Neural crest cell (in vitro differentiated cells): ENCODE measurements at places on chromosomes 12 and 14.

- no peak for DNase-seq
- no peak overlapping the region for H3K27ac ChIP-seq
- peaks cover 5% of the 10 kb centered on the region for H3K36me3 ChIP-seq
- no peak overlapping the region for H3K4me3 ChIP-seq
- no peaks in the 10 kb centered on the region for H3K27me3 ChIP-seq
These were observed 240.9 kb downstream of the BCAT1 start for GRCh38 chr12:24708043-24708442.

- H3K27me3 ChIP-seq: no peaks in the 10 kb centered on the region
- no peak overlapping the region for H3K27ac ChIP-seq
- peaks cover 8% of the 10 kb centered on the region for H3K4me1 ChIP-seq
- DNase-seq: no peak
- peaks cover 21% of the 10 kb centered on the region for H3K36me3 ChIP-seq
These were observed 69.4 kb downstream of the SLC38A6 start for GRCh38 chr14:61050417-61050816.

- peak; percentile 58 for DNase-seq
- peak overlapping the region; percentile 71 for H3K4me3 ChIP-seq
- H3K4me1 ChIP-seq: peaks cover 20% of the 10 kb centered on the region
- H3K27me3 ChIP-seq: peaks cover 47% of the 10 kb centered on the region
These were observed 36.9 kb downstream of the BCL11B start for GRCh38 chr14:99234961-99235571.

DNA sequence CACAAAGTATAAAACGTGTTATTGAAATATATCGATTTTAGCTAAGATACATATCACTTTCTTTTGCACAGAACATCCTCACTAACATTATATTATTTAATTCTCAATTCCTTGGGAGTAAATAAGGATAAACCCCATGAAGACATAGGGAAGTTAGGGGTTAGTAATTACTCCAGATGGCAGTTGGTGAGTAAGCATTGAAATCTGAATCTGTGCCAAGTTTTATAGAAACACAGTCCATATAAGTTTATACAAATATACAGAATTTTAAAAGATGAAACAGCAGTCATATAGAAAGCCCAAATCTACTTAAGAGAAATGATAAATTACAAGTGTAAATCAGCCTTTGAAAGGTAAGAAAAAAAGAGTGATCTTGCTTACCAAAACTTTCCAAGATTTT is 200.4 kb upstream of the SYT10 start:
- H3K27ac ChIP-seq: no peak overlapping the region
- no peak for DNase-seq
- peaks cover 5% of the 10 kb centered on the region for H3K27me3 ChIP-seq
- no peaks in the 10 kb centered on the region for H3K4me1 ChIP-seq

GRCh38 chr14:68181519-68182326 is 362.1 kb downstream of the RAD51B start:
- H3K27me3 ChIP-seq: no peaks in the 10 kb centered on the region
- no peaks in the 10 kb centered on the region for H3K36me3 ChIP-seq
- peaks cover 11% of the 10 kb centered on the region for H3K4me1 ChIP-seq
- H3K27ac ChIP-seq: no peak overlapping the region
- H3K4me3 ChIP-seq: no peak overlapping the region

DNA sequence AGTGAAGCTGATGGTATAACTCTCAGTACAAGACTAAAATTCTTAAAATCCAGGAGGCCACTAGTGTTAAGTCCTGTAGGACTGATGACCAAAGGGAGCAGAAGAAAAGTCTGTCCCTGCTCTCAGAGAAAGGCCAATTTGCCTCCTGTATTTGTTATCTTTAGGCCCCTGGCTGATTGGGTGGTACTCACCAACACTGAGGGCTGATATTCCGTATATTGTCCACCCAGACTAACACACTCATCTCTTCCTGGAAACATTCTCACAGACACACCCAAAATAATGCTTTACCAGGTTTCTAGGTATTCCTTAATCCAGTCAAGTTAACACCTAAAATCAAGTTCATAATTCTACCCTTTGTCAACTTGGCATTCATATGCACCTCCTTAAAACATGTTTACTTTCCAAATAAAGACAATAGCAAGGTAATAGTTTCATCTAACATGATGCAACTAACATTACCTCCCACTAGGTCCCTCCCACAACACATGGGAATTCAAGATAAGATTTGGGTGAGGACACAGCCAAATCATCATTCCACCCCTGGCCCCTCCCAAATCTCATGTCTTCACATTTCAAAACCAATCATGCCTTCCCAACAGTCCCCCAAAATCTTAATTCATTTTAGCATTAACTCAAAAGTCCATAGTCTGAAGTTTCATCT is 84.3 kb downstream of the EGLN3 start:
- H3K27me3 ChIP-seq: no peaks in the 10 kb centered on the region
- H3K4me1 ChIP-seq: no peaks in the 10 kb centered on the region
- no peak for DNase-seq
- no peaks in the 10 kb centered on the region for H3K36me3 ChIP-seq
- peak overlapping the region; percentile 30 for H3K27ac ChIP-seq

DNA sequence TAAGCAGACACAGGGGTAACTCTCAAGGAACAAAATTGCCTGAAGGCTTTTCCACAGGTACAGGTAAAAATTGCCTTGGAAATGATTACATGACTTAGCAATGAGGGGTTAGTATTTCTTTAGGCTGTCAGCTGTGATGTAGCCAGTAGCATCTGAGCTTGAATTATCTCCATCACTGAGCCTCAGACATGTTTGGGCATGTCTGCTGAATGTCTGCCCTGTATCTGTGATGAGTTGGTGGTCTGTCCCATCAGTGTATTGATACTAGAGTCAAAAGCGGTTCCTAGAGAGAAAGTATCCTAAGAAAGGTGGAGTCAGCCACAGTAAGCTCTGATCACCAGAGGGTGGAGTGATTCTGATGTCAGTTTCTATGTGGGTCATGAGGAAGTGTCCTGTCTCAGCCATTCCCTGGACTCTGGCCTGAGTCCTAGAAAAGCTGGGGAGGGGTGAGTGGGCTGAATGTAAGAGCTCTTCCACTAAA is 16.3 kb downstream of the AKAP6 start:
- no peaks in the 10 kb centered on the region for H3K27me3 ChIP-seq
- no peaks in the 10 kb centered on the region for H3K36me3 ChIP-seq
- H3K4me3 ChIP-seq: no peak overlapping the region
- DNase-seq: no peak
- H3K4me1 ChIP-seq: peaks cover 23% of the 10 kb centered on the region
- H3K27ac ChIP-seq: no peak overlapping the region

DNA sequence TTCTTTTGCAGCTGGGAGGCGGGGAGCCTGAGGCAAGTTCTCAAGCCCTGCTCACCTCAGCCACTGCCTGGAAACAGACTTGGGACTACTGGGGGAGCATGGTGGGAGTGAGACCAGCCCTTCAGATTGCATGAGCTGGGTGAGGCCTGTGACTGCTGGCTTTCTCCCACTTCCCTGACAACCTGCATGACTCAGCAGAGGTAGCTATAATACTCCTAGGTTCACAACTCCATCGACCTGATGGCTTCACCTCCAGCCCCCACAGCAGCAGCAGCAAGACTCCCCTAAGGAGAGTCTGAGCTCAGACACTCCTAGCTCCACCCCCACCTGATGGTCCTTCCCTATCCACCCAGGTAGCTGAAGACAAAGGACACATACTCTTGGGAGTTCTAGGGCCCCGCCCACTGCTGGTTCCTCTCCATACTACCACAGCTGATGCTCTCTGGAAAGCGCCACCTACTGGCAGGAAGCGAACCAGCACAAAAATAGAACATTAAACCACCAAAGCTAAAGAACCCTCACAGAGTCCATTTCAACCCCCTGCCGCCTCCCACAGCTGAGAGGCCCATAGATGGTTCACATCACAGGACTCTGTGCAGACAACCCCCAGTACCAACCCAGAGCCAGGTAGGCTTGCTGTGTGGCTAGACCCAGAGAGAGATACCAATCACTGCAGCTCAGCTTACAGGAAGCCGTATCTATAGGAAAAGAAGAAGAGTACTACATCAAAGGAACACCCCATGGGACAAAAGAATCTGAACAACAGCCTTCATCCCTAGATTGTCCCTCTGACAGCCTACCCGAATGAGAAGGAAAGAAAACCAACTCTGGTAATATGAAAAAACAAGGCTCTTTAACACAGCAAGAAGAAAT is 68.7 kb downstream of the RPAP3 start:
- peaks cover 68% of the 10 kb centered on the region for H3K36me3 ChIP-seq
- H3K4me1 ChIP-seq: no peaks in the 10 kb centered on the region
- H3K4me3 ChIP-seq: no peak overlapping the region

DNA sequence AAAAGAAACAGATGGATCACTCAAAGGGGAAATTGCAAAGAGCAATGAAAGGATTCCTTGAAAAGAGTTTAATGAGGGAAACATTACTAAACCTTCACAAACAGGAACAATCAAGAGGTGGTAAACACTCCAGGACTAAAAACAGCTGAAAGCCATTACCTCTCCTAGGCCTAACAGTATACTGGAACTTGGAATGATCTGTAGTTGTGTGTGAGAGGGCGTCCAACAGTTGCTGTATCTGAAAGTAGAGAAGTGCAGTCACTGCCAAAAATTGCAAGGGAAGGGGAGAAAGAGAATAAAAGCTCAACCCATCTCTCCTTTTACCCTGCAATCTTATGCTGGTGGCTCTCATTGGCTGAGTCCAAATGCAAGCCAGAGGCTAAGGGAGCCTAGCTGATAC is 17.0 kb upstream of the MIS18BP1 start:
- peaks cover 7% of the 10 kb centered on the region for H3K4me1 ChIP-seq
- no peak for DNase-seq
- no peaks in the 10 kb centered on the region for H3K27me3 ChIP-seq
- H3K36me3 ChIP-seq: no peaks in the 10 kb centered on the region

DNA sequence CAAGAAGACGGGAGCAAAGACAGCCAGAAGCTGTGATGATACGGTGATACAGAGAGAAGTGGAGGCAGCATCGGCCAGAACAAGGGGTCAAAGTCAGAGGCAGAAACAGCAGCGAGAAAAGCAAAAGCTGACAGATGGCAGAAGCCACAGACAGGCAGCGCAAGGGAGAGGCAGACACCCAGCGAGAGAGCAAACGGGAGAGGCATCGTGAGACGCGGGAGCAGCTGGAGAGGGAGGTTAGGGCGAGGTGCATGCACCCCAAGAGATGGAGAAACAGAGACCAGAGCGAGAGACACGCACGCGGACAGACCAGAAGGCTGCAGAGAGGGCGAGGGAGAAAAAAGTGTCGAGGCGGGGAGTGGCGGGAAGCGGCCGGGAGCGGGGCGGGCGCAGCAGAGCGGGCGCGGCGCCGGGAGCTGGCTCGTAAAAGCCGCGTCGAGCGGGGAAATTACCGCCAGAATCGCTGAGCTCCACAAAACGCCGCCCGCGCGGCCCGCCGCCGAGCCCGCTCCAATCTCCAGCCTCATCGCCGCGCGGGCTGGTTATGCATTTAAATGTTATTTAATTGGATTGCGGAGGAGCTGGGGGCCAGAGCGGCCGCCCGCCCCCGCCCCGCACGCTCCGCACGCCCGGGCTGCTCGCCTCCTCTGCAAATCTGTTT is 15.6 kb downstream of the SMUG1 start:
- H3K36me3 ChIP-seq: no peaks in the 10 kb centered on the region
- H3K27me3 ChIP-seq: peaks cover 16% of the 10 kb centered on the region
- no peak overlapping the region for H3K4me3 ChIP-seq
- no peak overlapping the region for H3K27ac ChIP-seq
- DNase-seq: peak; percentile 22

- peaks cover 5% of the 10 kb centered on the region for H3K27me3 ChIP-seq
- no peak for DNase-seq
- no peak overlapping the region for H3K4me3 ChIP-seq
- no peak overlapping the region for H3K27ac ChIP-seq
- H3K4me1 ChIP-seq: peaks cover 11% of the 10 kb centered on the region
- H3K36me3 ChIP-seq: no peaks in the 10 kb centered on the region
These were observed 10.4 kb upstream of the RND1 start for GRCh38 chr12:48875944-48876515.

GRCh38 chr12:63814146-63814772 is 30.2 kb upstream of the SRGAP1 start:
- H3K27ac ChIP-seq: no peak overlapping the region
- no peaks in the 10 kb centered on the region for H3K36me3 ChIP-seq
- no peak overlapping the region for H3K4me3 ChIP-seq
- H3K4me1 ChIP-seq: no peaks in the 10 kb centered on the region
- H3K27me3 ChIP-seq: no peaks in the 10 kb centered on the region
- no peak for DNase-seq
